Activated CD4-positive, alpha-beta T cell treated with anti-CD3 and anti-CD28 coated beads, Interleukin-2, amount 50 U/mL, for 4 hours (primary cell): ENCODE measurements at places on chromosomes 1 and 21.

GRCh38 chr1:225848030-225848955, 33.9 kb downstream of the TMEM63A start:
- DNase-seq, result no peak

GRCh38 chr1:115753361-115753760, 15.2 kb downstream of the CASQ2 start:
- DNase-seq, result no peak

- no peak for DNase-seq
These were observed 89.8 kb downstream of the AJAP1 start for GRCh38 chr1:4743978-4744750.

- no peak for DNase-seq
These were observed 559.5 kb upstream of the CHRM3 start for GRCh38 chr1:238826891-238827290.

- no peak for DNase-seq
These were observed 67.3 kb upstream of the ADGRL2 start for GRCh38 chr1:81733480-81733879.

GRCh38 chr1:208857465-208857864, 613.3 kb upstream of the PLXNA2 start:
- no peak for DNase-seq

DNA sequence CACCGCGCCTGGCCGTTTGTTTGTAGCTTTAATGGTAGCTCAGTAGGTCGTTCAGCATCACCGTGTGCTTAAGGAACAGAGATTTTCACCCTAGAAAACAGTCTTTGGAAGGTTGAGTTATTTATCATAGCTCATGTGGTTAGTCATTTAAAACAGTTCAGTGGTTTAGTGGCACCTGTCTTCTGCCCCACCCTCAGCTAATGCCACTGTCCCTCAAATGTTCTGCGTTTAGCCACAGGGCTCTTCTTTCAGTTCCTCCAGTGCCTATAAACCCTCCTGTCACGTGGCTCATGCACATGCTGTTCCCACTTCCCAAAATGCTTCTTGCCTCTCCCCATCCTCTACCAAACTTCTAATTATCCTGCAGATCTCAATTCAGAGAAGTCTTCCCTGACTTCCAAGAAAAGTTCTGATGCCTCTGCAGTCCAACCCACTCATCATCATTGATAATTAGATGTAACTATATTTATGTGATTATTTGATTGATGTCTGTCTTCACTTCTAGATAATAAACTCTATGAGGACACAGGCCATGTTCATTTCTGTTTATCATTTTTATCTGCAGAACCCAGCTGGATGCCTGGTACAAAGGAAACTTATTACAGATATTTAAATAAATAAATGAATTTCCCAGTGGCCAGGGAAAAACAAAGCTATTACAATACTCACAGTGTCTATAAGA, 14.4 kb upstream of the DIPK1A start:
- no peak for DNase-seq
